ENCODE measurements at places on chromosomes 6 and 20. TPM values are rescaled to one million over a fixed set of nuclear protein-coding genes. Genes with fewer than 3 reads are reported as not detected.

- no peak for DNase-seq
These were observed 501.0 kb downstream of the KIF16B start for GRCh38 chr20:16072220-16072619.

DNA sequence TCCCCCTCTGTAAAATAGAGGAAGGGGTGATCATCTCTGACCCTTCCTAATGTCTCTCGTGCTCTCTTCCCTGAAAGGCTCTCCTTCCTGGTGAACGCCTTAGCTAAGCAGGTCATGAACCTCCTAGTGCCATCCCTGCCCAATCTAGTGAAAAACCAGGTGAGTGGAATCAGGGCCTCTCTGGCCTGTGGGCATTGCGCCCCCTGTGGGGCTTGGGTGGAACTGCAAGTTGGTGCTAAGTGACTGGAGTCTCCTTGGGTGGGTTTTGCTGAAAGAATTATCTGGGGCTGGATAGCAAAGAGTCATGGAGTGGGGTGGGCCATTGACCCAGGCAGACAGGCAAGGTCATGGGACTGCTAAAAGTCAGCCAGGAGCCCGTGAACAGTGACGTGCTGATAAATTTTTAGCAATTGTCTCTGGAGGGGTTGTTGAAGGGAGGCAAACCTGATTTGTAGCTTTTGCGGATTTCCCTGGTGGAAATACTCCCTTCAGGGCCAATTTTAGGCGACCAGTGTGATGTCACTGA lies 8.9 kb downstream of the BPIFB1 start:
- DNase-seq, result no peak

DNA sequence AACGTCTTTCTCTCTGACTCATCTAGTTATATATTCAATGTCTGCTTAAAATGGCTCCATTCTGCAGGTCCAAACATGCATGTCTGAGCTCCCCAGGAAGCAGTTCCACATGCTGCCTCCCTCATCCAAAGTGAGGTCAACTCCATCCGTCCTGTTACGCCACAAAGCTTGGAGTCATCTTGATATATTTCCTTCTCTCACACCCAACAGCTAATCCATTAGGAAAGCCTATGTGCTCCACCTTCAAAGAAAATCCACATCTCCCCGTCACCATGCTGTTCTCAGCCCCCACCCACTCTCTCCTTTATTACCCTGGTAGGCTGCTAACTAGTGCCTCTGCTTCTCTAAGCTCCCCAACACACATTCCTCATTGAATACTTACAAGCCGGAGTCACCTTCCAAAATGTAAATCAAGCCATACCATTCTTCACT lies 130.2 kb upstream of the SYNDIG1 start:
- no peak for DNase-seq

DNA sequence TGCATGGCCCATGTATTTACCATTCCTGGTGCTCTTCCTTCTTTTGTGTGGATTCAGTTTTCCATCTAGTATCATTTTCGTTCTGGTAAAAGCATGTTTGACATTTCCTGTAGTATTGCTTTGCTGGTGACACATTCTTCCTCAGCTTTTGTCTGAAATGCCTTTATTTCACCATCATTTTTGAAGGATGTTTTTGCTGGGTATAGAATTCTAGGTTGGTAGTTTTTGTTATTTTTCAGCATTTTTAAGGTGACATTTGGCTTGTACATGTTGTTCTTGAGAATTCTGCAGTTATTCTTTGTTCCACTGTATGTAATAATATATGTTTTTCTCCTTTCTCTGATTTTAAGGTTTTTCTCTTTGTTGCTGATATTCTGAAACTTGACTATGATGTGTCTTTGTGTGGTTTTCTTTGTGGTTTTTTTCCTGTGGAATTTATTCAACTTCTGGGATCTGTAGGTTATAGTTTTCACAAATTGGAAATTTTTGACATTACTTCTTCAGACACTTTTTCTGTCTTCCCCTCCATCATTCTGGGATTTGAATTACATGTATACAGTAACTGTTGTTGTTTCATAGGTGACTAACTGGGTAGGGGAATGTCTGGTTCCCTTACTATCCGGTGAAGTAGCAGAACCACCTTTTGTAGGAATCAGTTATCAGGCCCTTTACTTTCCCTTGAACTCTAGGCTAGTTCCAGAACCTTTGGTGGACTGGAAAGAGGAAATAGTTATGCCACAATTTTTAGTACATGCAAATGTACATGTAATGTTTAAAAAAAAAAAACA lies 30.2 kb downstream of the SNX9 start:
- no peak for DNase-seq

- DNase-seq, result no peak
These were observed 71.3 kb upstream of the FYN start for GRCh38 chr6:111944541-111944940.

Gene FAM209B
- total RNA-seq, result not detected

Gene UBD
- not detected for total RNA-seq

Gene ZCCHC3
- 6.8 TPM for total RNA-seq

Gene RHAG
- 0.19 TPM for total RNA-seq

All from esophagus squamous epithelium (tissue), 5 donors.